ENCODE measurements at places on chromosomes 1 and 21.

- DNase-seq, result peak; percentile 90
Measured at GRCh38 chr1:150613061-150613920, 16.1 kb downstream of the ENSA start.

- no peak for DNase-seq
Measured at GRCh38 chr1:10648689-10649516, 147.5 kb downstream of the CASZ1 start.

DNA sequence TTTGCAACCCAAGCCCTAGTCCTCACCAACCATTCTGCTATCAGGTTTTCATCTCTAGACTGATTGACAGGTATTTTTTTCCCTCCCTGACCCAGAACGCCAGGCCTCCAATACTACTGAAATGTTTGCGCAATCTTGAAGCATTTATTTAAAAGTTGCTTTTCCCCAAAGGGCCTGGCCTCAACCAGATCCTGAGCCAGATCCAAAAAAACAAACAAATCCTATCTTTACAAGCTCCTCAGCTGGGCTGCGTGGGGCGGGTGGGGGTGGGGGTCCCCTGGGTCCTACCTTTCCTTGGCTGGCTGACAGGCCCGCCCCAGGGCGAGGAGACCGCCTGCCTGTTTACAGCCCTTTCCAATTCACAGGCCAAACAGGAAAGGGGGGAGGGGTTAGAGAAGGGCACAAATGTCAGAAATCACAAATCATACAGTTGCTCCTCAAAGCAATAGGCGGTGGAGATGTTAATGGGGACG, 98.8 kb downstream of the FOXD2 start:
- DNase-seq, result no peak

DNA sequence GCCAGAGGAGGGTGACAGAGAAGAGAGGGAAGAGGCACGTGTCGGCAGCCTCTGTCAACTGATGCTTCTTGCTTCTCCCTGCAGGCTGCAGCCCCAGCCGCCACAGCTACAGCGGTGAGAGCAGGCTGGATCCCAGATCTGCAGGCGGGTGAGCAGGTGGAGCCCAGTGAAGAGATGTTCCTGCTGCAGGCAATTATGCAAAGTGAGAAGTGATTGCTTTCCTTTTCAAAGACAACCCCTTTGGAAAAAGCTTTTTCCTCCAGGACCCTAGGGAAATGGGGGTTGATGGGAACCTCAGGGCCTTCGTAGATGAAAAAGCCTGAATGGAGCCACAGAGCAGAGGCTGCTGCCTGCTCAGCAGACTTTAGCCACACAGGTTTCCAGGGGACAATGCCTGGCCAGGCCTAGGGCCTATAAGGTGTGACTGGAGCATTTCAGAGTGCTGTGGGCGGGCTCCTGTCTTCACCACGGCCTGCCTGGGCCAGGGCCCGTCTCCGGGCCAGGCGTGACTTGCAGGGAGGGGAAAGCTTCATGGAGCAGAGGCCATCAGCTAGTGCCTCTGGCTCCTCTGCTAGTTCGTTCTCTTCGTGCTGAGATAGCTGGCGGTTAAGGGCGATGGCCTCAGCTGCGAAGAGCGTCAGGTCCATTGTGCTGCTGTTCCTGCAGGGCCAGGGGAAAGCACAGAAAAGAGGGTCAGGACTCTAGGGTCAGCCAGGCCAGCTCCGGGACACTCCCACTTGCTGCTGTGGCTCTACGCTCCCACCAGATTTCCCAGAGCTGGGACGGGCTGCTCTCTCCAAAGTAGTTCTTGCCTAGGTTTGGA, 6.9 kb upstream of the KNCN start:
- DNase-seq, result no peak

DNA sequence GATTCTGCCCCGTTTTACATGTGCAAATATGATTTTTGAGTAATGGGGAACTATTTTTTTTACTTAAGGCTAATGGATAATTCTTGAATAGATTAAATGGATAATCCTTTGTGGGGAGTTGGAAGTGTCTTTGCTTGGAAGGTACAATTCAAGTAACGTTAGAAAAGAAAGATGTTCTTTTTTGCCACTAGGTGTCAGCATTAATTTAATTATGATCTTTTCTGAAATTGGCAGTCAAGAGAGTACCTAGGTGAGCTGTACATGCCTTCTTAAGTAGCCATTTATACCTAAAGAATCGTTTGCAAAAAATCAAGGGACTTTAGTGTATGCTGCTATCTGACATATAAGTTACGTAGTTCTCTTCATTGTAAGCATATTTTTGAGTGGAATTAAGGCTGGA, 2.2 kb downstream of the FBXO28 start:
- peak; percentile 55 for DNase-seq

DNA sequence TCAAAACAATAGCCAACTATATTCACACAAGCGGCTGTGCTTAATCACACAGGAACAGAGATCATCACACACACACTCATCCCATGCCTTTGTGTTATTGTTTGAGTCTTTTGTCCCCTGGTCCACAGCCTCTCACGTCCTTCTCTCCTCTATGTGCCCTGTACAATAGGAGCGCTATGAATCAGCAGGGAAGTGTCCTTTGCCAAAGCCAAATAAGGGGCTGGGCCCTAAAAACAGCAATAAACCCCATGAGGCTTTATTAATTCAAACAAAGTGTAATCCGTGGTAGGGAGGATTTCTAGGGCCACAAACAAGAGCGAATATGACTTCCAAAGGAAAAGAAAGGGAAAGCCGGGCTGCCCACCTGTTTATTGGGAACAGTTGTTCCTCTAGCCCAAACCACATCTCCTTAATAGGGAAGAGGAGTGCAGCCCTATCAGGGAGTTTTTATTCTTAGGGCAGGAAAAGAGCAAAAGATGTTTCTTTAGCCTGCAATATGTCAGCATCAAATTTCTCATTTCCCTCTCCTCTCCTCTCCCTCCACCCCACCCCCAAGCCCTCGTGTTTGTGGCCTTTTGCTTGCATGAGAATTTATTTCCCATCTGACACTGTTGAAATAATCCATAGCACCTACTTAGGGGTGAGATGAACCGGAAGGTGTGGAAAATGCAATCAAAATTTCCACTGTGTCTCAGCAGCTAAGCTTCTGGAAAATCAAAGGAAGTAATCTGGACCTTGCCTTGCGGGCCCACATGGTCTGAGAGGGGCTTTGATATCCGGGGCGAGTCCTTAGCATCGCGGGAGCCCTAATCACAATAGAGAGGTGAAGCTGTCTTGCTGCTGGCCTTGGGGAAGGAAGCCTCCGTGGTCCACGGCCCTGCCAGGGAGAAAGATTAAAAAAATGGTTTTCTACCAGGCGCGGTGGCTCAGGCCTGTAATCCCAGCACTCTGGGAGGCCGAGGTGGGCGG, 45.3 kb upstream of the ITPKB start:
- no peak for DNase-seq

- no peak for DNase-seq
Measured at GRCh38 chr1:177495878-177496277, 325.1 kb downstream of the BRINP2 start.

DNA sequence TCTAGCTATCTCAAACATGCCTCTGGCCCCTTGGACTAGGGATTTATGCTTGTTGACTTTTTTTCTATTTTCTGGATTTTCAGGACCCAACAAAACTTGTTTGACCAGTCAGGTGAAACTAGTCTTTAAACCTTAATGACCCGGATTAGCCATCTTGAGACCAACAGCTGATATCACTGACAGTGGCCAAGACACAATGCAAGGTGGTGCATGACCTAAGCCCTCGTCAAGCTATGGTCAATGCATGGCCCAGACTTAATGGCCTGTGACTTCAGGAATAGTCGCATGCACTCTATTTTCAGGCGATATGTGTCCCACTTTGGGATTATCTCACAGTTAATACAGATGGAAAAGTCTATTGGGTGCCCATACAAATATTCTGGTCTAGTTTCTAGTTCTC, 190.4 kb downstream of the ZBTB18 start:
- no peak for DNase-seq

DNA sequence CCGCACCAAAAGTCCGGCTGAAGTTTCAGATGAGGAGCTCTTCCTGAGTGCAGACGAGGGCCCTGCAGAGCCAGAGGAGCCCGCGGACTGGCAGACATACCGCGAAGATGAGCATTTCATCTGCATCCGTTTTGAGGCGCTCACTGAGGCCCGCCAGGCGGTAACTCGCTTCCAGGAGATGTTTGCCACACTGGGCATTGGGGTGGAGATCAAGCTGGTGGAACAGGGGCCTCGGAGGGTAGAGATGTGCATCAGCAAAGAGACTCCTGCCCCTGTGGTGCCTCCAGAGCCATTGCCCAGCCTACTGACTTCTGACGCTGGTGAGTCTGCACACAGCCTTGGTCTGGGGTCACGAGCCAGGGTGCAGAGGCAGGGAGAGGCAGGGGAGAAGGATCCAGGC, 84.7 kb downstream of the TRIM11 start:
- no peak for DNase-seq

DNA sequence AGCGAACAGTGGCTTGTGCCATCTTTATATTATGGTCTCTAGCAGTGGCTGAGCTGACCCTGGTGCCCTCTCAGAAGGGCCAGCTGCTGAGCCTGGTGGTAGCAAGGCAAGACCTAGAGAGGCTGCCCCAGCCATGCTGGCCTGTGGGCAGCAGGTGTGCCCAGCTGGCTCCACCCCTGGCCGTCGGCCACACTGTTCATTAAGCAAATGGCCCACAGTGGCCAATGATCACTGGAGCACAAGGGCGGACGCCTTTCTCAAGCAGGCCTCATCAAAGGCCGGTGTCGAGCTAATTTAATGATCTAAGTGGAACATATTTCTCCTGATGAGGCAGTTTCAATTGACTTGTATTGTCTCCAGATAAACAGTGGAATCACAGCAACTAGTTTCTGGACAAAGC, 89.4 kb downstream of the GRIK3 start:
- DNase-seq, result no peak

DNA sequence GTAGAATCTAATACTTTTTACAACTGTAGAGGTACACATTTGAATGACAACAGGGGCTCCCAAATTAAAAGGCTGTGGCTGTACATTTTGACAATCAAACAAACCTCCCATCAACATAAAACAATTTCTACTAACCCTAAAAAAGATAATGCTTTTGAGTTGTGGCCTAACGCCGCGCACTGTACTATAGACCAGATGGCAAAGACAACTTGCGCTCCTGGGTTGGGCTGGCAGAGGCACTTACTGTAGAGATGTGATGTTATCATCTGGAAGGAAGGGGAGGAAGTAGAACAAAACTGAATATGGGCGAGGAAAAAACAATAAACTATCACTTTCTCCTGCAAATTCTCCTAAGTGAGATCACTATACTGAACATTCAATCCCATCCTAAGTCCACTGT, 26.1 kb downstream of the SPRTN start:
- no peak for DNase-seq

DNA sequence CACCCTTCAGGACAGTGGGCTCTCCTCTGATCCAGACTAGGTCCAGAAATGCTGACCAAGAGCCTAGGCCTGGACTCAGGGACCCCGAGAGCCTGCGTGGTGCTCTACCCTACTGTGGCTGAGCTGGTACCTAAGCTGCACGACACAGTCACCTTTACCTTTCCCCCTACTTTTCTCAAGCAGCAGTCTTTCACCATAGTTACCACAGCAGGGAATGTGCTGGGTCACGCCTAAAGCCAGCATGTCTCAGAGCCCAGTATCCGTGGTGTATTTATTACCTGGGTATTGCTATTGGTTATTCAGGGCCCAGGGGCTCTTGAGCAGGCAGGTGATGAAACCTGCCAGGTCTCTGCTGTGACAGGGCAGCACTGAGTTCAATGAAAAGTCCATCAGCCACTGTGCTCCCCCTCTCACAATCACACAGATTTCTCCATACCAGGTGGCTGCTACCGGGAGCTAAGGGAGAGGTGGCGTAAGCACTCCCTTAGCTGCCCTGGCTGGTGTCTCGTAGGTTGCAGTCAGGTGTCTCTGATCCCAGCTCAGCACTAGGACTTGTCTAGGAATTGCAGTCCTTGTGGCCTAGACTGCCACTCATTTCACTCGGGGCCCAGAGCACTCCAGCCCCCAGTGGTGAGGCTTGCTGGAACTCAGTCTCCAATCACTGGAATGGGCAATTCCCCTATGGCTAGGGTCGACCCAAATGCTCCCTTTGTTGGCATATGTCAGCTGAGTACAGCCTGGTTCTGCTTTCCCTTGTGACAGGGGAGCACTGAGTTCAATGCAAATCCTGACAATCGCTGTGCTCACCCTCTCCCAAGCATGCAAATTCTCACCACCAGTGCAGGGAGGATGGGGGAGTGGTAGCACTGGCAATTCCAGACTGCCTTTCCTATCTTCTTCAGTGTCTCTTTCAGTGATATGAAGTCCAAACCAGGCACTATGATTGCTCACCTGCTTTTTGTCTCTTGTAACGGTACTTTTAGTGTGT, 128.7 kb downstream of the PHTF1 start:
- DNase-seq, result no peak

DNA sequence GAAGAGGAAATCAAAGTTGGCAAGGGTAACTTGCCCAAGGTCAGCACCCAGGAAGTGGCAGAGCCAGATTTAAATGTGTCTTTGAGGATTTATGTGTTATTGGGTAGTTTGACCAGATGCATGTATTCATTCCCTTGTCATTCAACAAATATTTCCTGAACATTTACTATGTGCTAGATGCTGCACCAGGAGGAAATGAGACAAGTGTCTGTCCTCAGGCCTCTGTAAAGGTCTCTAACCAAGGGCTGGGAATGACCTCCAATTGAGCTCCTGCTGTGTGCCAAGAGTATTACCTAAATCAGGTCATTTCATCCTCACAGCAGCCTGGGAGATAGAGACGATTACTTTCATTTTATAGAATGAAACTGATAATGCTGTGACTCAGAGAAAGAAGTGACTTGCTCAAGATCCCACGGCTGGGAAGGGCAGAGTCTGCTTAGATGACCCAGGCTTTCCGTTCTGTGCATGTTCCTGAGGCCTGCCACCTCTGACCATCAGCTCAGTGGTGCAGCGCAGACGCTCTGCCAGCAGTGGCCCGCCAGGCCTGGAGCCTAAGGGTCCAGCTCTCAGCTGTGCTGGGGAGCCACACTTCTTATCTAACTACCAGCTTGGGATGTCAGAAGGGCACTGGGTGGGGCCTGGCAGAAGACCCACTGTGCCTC, 3.5 kb upstream of the TTC22 start:
- DNase-seq, result peak; percentile 63

Measured in activated CD4-positive, alpha-beta T cell treated with anti-CD3 and anti-CD28 coated beads, Interleukin-2, Interleukin-6, amounts not matched to agents 100 ng/mL and 50 ng/mL, durations not matched to agents 16 hours and 8 hours (primary cell).